ENCODE measurements at places on chromosomes 6 and 20.
A peak's percentile ranks its signal among the peaks of the same experiment; 100 is the strongest.

GRCh38 chr6:47323887-47324286 lies 14.2 kb upstream of the TNFRSF21 start:
- DNase-seq: no peak

- no peak for DNase-seq
Measured at GRCh38 chr6:41687501-41688175, 47.8 kb downstream of the TFEB start.

DNA sequence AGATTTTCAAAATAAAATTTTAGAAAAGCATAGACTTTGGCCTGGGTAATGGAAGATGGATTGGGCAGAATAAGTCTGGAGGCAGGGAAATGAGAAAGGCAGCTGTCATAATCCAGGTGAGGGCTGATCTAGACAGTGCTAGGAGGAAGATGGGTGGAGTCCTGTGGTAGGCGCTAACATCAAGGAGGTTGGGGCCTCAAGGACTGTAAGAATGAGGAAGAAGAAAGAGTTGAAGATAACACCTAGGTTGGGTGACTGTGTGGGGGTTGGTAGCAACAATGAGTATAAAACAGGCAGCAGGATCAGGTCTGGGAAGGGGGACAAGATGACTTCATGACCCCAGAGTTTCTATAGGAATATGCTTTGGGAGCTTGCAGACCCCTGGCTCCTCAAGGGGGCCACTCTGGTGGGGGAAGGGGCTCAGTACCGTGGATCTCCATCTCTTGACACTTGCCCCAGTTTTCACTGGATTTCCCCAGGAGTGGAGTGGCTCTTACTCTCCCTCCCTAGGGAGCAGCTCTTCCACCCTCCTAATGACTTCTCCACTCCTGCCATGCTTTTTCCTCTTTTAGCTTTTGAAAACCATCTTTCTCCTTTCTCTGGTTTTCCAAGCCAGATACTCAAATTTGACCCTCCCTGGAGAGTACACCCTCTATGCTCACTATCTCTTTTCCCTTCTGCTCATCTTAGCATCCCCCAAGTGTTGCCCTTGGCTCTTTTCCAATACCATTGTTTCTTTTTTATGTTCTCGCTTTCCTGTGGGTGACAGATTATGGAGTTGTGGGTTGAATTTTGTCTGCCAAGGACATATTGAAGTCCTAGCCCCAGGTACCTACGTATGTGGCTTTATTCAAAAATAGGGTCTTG lies 14.8 kb downstream of the TRIM31 start:
- DNase-seq: no peak

DNA sequence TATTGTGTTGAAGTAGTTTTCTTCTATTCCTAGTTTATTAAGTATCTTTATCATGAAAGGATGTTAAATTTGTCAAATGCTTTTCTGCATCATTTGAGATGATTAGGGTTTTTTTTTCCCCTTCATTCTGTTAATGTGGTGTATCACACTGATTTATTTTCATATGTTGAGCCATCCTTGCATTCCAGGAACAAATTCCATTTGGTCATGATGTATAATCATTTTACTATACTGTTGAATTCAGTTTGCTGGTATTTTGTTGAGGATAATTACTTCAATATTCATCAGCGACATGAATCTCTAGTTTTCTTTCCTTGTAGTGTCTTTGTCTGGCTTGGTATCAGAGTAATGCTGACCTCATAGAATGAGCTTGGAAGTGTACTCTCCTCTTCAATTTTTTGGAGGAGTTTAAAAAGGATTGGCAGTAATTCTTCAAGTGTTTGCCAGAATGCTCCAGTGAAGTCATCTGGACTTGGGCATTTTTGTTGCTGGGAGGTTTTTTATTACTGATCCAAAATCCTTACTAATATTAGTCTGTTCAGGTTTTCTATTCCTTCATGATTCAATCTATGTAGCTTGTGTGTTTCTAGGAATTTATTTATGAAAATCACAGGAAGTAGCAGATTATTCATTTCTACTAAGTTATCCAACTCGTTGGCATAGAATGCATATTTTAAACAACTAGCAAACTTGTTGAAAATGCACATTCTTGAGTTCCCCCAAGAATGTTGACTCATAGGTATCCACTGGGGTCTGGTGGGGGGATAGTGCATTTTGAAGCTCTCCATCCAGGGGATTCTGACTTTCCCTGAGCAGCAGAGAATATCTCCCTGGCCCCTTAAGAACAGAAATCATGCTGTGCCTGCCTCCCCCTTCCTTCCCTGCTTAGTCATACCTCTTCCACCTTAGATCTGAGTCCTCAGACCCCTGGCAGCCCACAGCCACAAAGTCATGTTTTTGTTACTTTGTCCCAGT lies 187.1 kb downstream of the BMP7 start:
- DNase-seq: no peak

GRCh38 chr20:24867556-24867955 lies 81.5 kb upstream of the CST7 start:
- DNase-seq: no peak

GRCh38 chr6:105317607-105318533 lies 85.0 kb downstream of the PREP start:
- DNase-seq: peak; percentile 7

DNA sequence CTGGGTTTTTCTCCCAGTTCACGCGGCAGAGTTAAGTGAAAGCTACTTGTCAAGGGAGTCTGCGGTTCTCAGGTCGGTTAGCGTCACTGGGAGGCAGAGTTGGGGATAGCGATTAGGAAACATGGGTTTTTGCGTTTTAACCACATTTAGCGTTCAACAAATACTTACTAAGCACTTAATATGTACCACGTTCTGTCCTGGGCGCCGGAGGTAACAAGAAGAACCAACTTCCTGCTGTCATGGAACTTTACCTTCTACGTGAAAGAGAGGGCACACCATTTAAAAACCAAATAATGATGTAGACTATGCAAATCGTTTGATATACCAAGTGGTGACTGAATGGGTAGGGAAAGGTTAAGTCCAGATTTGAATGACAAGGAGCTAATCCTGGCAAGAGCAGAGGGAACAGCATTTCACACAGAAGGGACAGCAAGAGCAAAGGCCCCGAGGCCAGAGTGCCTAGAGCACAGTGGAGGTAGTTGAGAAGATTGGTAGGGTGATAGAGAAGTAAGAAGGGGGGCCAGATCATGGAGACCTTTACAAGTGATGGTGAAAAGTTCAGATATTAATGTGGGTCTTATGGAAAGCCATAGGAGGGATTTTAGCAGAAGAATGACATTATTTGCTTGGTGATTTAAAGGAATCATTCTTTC lies 744 bp downstream of the RIOK1 start:
- DNase-seq: no peak

GRCh38 chr6:156658966-156659821 lies 118.0 kb upstream of the ARID1B start:
- DNase-seq: no peak

DNA sequence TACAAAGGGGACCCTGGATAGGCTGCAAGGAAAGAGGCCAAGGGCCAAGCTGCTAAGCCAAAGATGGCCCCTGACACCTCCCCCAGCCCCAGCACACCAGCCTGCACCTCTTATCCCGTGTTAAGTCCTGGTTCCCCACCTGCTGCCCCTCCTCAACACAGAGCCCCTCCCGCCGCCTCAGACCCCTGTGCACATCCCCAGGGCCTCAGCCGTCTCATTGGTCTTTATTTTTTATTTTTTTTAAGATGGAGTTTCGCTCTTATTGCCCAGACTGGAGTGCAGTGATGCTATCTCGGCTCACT lies 37.1 kb upstream of the MDFI start:
- DNase-seq: no peak

DNA sequence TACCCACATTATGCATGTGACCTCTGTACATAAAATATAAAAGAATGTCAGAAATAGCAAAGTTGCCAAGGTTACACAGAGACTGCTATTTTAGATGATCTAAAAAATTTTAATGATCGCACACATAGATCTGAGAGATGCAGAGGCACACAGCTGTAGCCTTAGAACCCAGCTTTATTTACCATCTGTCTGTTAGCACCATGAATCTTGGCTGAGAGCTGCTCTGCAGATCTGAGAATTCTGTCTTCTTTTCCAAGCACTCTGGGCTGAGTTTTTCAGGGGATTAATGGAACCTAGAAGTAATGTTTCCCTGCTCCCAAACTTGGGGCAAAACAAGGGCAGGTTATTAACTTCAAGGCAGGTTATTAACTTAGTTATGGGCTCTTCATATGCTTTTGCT lies 248.7 kb upstream of the JAG1 start:
- DNase-seq: no peak

DNA sequence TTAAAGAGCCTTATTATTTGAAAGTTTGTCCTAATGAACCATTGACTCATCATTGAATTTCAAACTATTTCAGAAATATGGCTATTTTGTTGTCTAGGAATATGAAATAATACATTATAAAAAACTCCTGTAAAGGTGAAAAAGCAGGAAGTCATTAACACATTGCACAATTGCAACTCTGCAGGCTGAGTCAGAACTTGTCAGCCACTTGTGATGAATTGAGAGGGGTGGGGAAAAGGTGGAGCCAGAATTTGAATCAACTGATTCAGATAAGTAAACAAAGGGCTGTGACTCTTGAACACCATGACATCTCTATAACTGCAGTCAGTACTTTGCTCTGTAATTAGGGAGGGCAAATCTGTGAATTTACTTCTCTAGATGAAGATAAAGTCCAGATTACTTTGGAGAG lies 6.0 kb downstream of the C6orf141 start:
- DNase-seq: no peak

Data from effector memory CD8-positive, alpha-beta T cell (primary cell).